ENCODE measurements at places on chromosomes 4 and X.

GRCh38 chrX:40761762-40762161, 26.4 kb upstream of the MED14 start:
- DNase-seq, result no peak

- DNase-seq, result no peak
Measured at GRCh38 chr4:40471923-40472322, 136.8 kb downstream of the CHRNA9 start.

- no peak for DNase-seq
Measured at GRCh38 chr4:7224878-7225533, 32.7 kb downstream of the SORCS2 start.

DNA sequence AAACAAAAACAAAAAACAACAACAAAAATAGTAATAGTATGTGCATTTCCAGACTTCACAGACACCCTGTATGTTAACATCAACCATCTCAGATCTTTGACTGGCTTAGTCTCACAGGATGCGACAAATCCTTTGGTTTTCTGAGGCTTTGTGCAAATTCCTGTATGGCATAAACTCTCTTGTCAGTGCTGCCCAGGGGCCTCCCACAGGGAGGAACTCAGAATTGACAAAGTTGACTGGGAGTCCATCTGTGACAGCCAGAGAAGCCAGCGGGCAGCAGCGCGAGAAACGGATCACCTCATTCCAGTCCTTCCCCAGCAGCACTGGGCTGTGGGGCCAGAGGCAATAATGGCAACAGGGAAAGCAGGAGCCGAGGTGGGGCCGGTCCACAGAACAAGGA, 19.1 kb upstream of the DDX3X start:
- no peak for DNase-seq

DNA sequence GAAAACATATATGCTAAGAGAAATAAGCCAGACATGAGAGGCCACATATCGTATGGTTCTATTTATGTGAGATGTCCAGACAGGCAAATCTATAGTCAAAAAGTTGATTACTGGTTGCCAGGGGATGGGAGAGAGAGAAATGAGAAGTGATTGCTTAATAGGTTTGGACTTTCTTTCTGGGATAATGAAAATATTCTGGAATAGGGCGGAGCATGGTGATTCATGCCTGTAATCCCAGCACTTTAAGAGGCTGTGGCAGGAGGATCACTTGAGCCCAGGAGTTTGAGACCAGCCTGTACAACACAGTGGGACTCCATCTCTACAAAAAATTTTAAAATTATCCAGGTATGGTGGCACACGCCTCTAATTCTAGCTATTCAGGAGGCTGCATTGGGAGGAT, 22.4 kb downstream of the RBM47 start:
- DNase-seq, result no peak

GRCh38 chr4:157664726-157665125, 444.2 kb downstream of the GRIA2 start:
- no peak for DNase-seq

GRCh38 chr4:142110136-142110535, 473.8 kb downstream of the IL15 start:
- DNase-seq, result no peak

DNA sequence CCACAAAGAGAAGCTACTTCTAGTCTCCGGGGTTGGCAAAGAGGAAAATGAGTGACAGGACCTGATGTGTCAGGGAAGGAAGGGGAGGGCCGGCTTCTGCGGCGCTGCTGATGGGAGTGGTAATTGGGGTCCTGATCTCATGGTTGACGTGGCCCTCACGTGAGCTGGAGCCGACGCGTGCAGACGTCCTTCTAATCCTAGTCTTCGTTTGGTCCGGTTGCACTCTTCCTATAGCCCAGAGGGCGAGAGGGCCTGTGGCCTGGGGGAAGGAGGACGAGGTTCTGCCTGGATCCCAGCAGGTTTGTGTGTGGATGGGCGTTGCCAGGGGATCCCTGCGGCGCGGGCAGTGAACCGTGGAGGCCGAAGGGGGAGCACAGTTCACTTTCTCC, at the start of gene ARMCX1:
Gene ARMCX1 (plus strand): TSS at position 186 of the 389 bp plus-strand sequence. CDS start 2,384 bp downstream, outside the sequence.
- peak; percentile 28 for DNase-seq
